Central memory CD4-positive, alpha-beta T cell (primary cell): ENCODE measurements at places on chromosomes 3 and 15.
A peak's percentile ranks its signal among the peaks of the same experiment; 100 is the strongest.

- no peak for DNase-seq
Observed at GRCh38 chr15:40006646-40007045, 32.3 kb downstream of the SRP14 start.

GRCh38 chr3:118817748-118818165 is 216.9 kb downstream of the IGSF11 start:
- DNase-seq: peak; percentile 5

GRCh38 chr3:107846279-107846852 is 244.5 kb downstream of the CD47 start:
- peak; percentile 5 for DNase-seq

- no peak for DNase-seq
Observed at GRCh38 chr15:79582650-79583049, 150.5 kb downstream of the MINAR1 start.

- no peak for DNase-seq
Observed at GRCh38 chr3:53804697-53805462, 41.3 kb downstream of the CHDH start.

GRCh38 chr3:80734920-80735319 is 967.1 kb upstream of the ROBO1 start:
- DNase-seq: no peak

GRCh38 chr3:130967281-130967680 is 59.3 kb downstream of the ASTE1 start:
- DNase-seq: no peak

- DNase-seq: no peak
Observed at GRCh38 chr15:95680728-95681127, 649.8 kb upstream of the NR2F2 start.

DNA sequence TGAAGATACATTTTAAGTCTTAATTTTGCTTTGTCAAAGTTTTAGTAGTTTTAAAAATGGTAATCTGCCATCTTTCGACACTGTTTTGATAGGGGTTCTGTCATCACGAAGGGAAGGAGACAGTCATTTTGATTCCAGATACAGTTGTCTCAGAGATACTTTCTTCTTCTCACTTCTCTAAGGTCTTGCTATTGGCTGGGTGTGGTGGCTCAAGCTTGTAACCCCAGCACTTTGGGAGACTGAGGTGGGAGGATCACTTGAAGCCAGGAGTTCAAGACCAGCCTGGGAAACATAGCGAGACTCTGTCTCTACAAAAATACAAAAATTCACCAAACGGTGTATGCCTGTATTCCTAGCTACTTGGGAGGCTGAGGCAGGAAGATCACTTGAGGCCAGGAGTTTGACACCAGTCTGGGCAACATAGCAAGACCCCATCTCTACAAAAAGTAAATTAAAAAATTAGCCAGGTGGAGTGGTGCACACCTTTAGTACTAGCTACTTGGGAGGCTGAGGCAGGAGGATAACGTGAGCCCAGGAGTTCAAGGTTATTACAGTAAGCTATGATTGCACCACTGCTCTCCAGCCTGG is 3.3 kb downstream of the RAB8B start:
- DNase-seq: no peak

DNA sequence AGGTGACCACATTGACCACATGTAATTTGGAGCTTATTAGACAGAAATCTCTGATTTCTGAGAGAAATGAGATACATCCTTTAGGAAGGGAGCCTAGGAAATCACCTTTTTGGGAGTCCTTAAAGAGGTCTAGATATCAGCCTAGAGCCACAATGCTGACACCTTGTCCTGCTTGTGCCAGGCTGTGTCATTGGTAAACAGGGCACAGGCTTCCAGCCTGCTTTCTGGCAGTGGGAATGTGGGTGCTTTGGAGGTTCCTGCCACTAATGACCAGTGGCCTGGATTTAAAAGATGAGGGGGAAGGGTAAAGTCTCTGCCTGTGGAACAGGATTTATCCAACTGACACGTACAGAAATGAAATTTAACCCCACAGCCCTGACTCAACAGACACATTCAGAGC is 169.8 kb upstream of the KBTBD8 start:
- DNase-seq: no peak

GRCh38 chr15:47820747-47821319 is 103.5 kb downstream of the SEMA6D start:
- no peak for DNase-seq

DNA sequence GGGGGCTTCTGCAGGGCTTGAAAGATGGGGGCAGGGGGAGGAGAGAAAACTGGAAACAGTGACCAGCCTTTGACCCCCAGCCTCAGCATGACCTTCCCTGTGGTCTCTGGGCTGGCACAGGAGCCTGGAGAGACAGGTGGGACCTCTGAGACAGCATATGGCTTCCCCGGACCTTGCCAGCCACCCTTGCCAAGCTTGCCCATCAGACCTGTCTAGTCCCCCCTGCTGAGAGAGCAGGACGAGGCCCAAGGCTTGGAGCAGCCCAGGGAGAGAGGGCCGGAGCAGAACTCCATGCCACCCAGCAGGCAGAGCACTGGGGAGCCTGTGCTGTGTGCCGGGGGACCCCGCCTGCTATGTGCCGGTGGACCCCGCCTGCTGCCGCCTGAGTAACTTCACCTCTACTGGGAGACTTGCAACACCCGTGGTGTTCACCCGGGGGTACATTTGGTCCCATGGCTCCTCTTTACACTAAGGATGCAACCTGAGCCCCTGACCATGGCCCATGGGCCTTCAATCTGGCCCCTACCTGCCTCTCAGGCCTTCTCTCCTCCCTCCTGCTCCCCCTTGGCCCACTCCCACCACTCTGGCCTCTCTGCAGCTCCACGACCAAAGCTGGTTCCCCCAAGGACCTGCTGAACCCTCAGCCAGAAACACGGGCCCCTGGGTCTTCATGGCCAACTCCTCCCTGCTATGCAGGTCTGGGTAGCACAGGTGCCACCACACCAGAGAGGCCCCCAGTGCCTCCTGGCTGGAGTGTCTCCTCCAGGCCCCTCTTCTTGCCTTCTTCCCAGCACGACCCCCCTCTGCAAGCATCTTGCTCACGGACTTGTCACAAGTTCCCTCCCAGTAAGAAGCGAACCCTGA is 21.1 kb upstream of the SLC41A3 start:
- DNase-seq: no peak

DNA sequence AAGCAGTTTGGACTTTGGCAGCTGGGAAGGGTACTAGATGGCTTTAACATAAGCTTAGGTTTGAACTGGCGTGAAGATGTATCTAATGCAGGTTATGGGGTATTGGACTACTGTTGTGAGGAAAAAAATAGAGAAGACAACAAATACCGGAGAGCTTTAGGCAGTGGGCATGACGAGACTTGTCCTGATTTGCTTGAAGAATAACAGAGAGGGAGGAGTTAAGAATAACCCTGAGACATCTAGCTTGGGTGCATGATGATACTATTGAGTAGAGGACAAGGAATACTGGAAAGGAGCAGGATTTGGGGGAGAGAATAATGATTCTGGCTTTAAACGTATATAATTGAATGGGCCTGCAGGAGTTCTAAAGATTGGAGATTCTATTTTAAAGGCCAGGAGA is 249.5 kb upstream of the AZI2 start:
- DNase-seq: no peak

- no peak for DNase-seq
Observed at GRCh38 chr3:194930377-194931204, 244.9 kb downstream of the FAM43A start.

- DNase-seq: peak; percentile 42
Observed at GRCh38 chr3:58217209-58217811, 6.5 kb upstream of the DNASE1L3 start.

- no peak for DNase-seq
Observed at GRCh38 chr3:72210261-72210660, 425.3 kb upstream of the PROK2 start.

DNA sequence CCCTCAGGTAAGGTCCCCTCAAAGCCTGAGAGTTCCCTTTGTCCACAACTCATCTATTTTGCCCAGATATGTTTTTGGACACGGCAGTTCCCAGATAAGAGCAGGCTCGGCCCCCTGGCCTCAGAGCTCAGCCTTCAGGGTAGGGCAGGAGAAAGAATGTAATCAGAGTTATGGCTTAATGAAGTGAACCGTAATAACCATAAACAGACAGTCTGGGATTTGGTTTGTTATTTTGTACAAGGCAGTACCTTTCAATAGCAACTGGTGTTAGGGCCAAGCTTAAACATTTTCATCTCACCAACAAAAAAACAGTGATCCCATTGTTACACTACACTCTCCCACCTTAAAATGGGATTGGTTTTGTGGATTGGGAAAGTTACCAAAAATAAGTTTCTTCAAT is 12.2 kb upstream of the ALDH1A3 start:
- DNase-seq: no peak

DNA sequence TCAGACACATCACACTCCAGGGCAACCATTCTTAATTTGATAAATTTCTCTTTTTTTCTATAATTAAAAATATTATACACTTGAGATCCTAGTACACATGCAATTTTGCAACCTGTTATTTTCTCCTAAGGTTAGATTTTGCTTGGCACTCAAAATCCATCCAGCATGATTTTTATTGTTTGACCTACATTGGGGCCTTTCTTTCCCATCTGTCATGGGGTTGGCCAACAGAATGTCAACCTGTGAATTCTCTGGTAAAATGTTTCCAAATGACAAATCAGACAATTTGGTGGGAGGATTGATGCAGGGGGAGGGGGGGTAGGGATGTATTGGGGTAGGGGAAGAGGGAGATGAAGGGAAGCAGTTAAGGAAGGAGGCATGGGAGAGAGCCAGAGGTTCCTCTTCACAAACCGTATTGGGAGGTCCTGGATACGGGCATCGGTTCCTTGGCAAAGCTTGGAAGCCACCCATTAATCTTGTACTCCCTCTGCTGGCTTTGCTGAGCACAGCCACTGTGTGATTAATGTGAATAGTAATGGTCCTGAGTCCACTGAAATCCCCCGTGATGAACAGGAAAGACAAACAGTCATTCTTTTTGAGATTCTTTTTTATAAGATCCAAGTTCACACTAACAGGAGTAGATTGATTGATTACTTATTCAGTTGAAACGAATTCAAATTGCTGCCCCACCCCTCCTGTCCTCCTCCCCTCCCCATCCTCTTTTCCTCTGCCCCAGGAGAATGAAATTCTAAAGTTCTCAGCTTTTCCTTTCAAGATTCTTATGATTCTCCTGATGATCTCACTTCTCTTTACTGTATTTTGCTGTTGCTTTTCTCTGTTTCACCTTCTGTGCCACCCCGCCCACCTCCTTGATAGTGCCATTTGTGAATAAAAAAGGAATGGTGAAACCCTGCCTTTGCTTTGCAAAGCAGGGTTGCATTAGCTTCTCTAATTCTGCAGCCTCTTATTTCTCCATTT is 82.2 kb upstream of the SLC25A26 start:
- DNase-seq: no peak

DNA sequence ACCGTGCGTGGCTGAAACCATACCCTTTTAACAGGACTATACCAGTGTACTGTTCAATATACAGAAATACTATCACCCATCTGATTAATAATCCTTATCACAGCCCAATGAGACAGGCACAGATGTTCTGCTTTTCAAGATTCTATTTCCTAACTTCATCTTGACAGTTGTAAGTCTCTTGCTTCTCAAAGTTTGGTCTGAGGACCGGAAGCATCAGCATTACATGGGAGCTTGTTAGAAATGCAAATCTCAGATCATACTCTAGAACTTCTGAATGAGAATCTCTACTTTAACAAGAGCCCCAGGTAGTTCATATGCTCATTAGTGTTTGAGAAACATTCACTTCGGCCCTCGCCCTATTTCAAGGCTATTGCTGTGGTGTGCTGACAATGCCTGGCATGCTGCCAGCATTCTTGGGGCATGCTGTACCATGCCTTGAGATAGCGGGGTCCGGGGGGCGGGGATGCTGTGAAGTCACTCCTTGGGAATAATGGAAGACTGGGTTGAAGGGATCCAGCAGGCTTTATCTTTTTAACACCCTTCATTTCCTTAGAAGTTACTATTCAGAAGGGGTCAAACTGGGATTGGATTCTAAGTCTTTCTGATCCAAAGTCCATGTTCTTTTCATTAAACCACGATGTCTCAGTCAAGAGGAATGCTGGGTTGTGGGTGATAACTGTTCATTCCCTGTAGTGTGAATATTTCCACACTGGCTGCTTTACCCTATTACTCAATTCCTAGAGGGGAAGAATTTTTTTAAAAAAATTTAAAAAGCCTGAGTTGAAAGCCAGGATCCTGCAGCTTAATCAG is 194.7 kb downstream of the LPP start:
- no peak for DNase-seq

- DNase-seq: no peak
Observed at GRCh38 chr3:69090021-69090420, 5.3 kb downstream of the ARL6IP5 start.

- DNase-seq: no peak
Observed at GRCh38 chr3:4476496-4476895, 9.4 kb upstream of the SUMF1 start.

GRCh38 chr3:180184816-180185215 is 148.1 kb upstream of the PEX5L start:
- no peak for DNase-seq

DNA sequence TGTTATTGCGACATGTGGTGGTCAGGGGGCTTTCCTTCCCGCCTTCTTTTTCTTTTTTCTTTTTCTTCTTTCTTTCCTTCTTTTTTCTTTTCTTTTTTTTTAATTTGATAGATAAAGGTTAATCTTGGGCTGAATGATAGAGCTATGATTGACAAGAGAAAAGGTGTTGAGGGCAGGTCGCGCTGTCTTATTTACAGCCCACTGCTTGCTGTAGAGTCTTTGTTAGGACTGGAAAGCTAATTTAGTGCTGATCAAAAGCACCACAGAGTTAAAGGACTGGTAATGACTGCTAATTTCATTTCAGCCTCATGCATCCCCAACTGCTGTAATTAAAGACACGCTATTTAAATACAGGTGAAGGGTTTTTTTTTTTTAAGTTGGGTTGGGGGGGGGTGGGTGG is 10.6 kb upstream of the SOX2 start:
- no peak for DNase-seq

GRCh38 chr3:196517162-196517800 is 2.1 kb upstream of the SMCO1 start:
- DNase-seq: no peak

DNA sequence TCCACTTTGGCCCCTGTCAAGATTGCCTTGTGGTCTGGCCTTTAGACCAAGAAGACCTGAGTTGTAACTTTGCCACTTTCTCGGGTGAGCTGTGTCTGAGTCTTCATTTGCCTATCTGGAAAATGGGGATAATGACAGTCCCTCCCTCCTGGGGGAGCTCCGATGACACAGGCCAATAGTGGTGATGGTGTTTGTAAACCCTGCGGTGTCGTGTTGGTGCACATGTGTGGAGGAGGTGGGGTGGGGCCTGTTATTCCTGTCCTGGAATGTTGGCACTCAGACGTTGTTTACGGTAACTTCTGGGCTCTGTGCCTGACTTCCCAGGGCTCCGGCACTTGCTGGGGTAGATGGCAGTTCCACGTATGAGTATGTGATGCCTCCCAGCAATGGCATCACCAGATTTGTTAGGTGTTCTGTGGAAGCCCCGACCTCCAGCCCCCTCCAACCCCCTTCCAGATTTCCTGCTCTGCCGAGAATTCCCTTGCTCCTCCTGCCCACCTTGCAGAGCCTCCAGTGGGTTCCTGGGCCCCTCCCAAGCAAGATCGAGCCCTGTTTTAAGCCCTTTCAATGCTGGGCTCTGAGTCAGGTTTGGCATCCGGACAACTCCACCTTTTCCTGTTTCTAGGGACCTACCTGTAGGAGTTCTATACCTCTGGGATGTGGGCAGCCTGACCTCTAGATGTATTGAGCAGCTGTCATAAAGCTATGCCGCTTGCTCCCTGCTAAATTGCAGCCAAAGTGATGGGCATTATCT is 31.4 kb downstream of the HRH1 start:
- no peak for DNase-seq
